ENCODE measurements at places on chromosomes 1 and 21. TPM values are rescaled to one million over a fixed set of nuclear protein-coding genes. Genes with fewer than 3 reads are reported as not detected.

The DMRTA2 gene
- under 0.01 TPM for total RNA-seq

The NBPF9 gene
- 11.9 TPM for total RNA-seq

The AKR7A3 gene
- 0.09 TPM for total RNA-seq

The PIGK gene
- total RNA-seq = 24.8 TPM
